ENCODE measurements at places on chromosomes 7 and 10. TPM values are rescaled to one million over a fixed set of nuclear protein-coding genes. Genes with fewer than 3 reads are reported as not detected.
A peak's percentile ranks its signal among the peaks of the same experiment; 100 is the strongest.

Gene C10orf120
- total RNA-seq, result not detected

Gene GIMAP8
- total RNA-seq, result 17.1 TPM

Gene CDH23
- 22.8 TPM for total RNA-seq

Gene IFIT1B
- not detected for total RNA-seq

DNA sequence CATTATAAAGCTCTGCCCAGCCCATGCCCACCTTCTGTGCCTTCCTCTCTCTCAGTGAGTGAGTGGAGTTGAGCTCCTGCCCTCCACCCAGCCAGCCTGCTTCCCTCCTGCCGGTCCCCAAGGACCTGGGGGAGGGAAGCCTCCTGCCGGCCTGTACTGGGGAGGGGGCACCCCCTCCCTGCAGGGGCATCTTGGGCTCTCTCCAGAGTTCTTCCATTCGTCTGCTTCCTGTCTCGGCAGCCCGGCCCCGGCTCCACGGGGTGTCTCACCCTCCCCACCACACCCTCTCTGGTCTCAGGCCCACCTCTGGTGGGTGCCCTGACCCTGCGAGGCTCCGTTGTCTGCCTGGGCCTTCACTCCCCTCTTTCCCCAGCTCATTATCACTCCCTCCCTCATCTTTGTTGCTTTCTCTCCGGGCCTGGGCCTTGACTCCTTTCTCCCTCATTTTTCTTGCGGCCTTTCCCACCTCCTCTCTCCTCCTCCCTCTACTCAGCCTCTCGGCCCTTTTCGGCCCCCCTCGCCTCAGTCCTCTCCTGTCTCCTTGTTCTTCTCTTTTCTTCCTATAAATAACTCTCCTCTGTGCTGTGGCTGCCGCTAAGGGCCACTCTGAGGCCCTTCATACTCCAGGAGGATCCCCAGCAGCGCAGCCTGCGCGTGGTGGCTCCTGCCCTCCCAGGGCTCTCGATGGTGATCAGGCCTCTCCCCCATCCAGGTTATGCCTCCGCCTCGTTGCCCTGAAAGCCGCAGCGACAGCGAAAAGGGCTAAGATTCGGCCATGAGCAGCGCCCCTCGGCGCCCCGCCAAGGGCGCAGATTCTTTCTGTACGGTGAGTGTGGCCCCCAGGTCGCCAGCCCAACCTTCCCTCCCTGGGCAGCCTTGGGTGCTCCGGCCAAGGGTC, 2.1 kb downstream of the SLC4A2 start:
- H3K4me1 ChIP-seq, result peaks cover 54% of the 10 kb centered on the region
- no peaks in the 10 kb centered on the region for H3K27me3 ChIP-seq
- peak; percentile 32 for DNase-seq
- H3K27ac ChIP-seq, result no peak overlapping the region

- DNase-seq, result no peak
- no peak overlapping the region for H3K27ac ChIP-seq
- H3K4me1 ChIP-seq, result peaks cover 68% of the 10 kb centered on the region
- no peaks in the 10 kb centered on the region for H3K36me3 ChIP-seq
These were observed 87.3 kb upstream of the STEAP1B start for GRCh38 chr7:22587322-22587721.

DNA sequence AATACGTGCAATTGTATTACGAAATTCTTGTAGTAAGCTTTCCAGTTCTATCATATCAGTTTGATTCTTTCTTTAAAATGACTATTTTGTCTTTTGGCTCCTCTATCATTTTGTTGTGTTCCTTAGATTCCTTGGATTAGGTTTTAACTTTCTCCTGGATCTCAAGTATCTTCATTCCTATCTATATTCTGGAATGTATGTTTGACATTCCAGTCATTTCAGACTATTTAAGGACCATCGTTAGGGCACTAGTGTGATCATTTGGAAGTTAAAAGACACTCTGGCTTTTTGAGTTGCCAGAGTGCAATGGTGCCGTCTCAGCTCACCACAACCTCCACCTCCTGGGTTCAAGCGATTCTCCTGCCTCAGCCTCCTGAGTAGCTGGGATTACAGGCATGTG, 45.7 kb upstream of the SFTPD start:
- no peak for DNase-seq
- no peak overlapping the region for H3K4me3 ChIP-seq
- no peak overlapping the region for H3K27ac ChIP-seq
- H3K4me1 ChIP-seq, result no peaks in the 10 kb centered on the region

- no peak for DNase-seq
- H3K27me3 ChIP-seq, result no peaks in the 10 kb centered on the region
- H3K36me3 ChIP-seq, result no peaks in the 10 kb centered on the region
These were observed 178.8 kb downstream of the TPK1 start for GRCh38 chr7:144656965-144657517.

- no peak overlapping the region for H3K27ac ChIP-seq
- H3K36me3 ChIP-seq, result peaks cover 11% of the 10 kb centered on the region
- no peak overlapping the region for H3K4me3 ChIP-seq
- DNase-seq, result no peak
- no peaks in the 10 kb centered on the region for H3K27me3 ChIP-seq
These were observed 196.3 kb downstream of the EBF3 start for GRCh38 chr10:129767751-129768150.

GRCh38 chr10:36989233-36989632, 136.2 kb upstream of the ANKRD30A start:
- H3K4me3 ChIP-seq, result no peak overlapping the region
- H3K36me3 ChIP-seq, result no peaks in the 10 kb centered on the region
- H3K27me3 ChIP-seq, result no peaks in the 10 kb centered on the region
- no peak for DNase-seq
- no peak overlapping the region for H3K27ac ChIP-seq

DNA sequence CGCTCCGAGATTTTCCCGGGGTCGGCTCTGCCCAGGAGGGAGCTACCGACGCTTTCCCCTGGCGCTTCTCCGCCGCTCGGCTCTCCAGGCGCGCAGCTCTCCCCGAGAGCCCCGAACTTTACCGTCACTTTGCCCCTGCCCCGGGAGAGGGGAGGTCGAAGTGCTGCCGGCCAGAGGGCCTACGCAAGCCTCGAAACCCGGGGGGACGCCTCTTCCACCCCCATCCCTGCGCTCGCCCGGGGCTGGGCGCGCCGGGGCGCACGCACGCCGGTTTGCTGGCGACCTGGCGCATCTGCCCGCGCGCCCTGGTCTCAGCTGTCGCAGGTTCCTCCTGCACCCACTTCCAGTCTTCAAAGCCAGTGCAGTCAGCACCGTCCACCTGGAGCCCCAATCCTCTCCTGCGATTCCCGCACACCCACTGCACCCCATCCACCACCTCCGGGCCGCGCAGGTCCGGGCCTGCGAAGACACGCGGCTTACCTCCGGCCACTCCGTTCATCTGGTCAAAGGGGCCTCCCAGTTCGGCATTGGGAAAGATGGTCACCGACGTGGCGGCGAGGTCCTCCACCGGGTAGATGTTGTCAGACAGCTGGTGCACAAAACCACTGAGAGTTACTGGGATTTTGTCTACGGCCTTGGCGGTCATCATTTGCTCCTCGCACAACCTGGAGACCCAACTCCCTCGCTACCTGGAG, 638 bp downstream of the EGR2 start:
- H3K27ac ChIP-seq, result no peak overlapping the region
- peaks cover 12% of the 10 kb centered on the region for H3K36me3 ChIP-seq
- DNase-seq, result peak; percentile 16
- peaks cover 18% of the 10 kb centered on the region for H3K4me1 ChIP-seq
- H3K27me3 ChIP-seq, result peaks cover 60% of the 10 kb centered on the region
- H3K4me3 ChIP-seq, result peak overlapping the region; percentile 61
